ENCODE measurements at places on chromosomes 13 and 19.
A peak's percentile ranks its signal among the peaks of the same experiment; 100 is the strongest.

DNA sequence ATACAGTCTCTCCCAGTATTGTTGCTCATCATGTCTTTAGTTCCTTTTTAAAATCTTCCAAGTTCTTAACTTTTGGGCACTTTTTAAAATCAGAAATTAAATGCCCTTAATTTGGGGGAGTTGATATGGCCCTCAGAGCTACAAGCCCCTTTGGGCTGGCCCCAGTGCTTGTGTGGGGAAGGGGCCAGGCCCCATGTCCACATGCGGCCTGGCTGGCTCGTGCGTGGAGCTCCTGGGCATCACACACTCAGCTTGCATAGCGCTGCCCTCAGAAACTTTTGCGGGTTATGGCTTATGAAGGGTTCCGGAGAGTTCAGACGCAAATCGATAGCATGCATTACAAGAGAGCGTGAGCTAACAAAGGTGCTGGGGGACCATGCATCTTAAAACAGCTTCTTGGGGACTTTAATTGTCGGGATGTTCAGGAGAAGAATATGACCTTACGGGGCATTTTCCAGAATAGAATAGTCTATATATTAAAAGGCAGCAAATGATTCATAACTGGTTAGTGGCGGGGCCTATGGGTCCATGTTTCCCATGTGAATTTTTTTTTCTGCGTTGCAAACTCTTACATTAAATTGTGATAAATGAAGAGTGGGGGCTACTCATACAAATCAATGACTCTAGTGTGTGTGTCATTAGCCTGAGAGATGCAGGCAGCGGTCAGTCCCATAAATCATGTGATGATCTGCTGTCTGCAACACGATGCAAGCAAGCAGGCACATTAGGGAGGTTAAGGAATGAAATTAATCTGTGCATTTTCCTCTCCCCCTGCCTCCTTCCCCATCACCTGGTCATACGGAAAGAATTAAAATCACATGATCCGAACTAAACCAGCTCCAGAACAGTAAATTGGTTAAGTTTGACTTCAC lies 185.8 kb upstream of the TSHZ3 start:
- DNase-seq, result no peak

DNA sequence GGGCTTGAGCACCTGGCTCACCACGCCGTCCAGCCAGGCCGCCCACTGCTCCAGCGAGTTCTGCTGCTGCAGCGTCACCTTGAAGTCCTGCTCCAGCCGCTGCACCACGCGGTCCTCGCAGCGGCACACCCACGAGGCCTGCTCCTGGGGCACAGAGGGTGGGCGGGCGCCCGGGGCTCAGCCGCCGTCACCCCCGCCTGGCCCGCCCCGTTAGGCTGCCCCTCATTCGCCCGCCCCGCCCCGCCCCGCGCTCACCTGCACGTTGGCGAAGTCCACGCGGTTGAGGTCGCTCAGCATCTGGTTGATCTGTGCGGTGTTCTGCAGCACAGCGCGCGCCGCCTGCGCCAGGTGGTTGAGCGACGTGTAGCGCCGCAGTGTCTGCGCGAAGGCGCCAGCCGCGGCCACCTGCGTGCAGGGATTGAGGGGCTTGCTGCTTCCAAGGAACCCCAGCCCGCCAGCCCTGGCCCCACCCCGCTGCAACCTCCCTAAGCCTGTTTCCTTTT lies 11.3 kb downstream of the DCAF15 start:
- no peak for DNase-seq

DNA sequence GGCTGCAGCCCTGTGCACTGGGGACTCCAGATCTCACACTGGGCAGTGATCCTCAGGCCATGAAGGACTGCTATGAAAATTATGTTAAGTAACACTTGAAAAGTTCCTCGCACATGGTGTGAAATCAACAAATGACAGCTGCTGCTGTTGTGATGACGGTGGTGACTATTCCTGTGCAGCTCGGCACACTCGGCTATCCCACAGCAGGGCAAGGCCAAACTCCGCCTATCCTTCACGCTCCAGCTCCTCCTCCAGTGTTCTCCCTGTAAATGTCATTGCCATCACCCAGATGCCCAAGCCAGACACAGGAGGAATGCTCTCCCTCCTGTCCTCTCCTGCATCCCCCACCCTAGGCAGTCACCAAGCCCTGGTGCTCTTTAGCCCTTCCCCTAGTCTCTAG lies 31.3 kb downstream of the GRIK5 start:
- DNase-seq, result no peak

DNA sequence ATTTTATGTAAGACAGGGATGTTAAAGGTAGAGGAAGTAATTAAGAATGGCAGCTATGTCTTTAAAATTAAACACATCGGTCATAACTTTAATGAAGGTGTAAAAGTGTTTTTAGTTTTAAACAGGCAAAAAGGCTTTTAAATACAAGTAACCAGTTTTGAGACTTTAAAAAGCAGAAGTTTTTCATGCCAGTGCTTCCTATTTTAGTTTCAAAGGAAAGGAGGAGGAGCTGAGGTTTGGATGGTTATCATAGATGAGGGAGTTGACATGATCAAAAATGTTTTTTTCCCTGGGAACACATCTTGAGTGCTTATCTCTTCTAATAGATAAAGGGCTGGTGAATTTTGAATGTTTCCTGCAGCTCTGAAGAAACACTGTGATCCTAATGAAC lies 42.9 kb downstream of the LRCH1 start:
- no peak for DNase-seq

DNA sequence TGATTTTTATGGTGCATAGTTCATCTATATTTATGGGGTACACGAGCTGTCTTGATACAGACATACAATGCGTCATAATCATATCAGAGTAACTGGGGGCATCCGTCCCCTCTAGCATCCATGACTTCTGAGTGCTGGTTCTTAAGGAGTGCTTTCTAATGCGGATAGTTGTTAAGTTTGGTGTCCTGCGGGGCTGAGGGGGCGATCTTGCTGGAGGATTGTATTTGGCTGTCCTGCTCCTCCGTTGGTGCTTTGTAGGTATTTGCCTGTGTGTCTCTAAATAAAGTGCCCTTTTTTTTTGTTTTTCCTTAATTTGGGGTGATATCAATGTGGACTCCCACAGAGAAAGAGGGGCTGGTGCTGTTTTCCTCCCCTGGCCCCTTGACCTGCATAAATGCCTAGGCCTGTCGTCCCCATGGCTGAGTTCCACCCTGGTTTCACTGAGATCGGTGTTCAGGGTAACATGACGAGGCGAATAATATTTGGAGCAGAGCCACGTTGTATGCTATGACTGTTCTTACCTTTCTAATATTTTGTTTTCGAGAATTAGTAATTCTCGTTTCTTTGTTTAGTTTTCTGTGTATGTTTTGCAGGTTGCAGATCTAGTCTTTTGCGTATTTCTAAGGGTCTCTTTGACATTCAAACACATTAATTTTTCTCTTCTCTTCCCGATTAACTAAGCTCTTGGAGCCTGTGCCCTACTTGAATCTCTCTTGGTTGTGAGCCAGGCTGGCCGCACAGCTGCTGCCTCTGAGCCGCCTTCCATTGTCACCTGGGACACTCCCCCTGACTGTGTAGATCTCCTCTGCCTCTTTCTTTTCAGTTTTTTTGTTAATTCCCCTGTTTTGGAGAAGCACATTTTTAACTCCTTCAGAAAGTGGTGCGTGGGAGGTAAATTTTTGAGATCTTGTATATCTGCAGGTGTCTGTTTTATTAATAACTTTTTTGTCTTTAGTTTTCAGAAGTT lies 100.3 kb downstream of the ARHGEF7 start:
- no peak for DNase-seq

- no peak for DNase-seq
These were observed 16.0 kb downstream of the ZNF100 start for GRCh38 chr19:21751384-21751783.

- no peak for DNase-seq
These were observed 225.4 kb downstream of the PCCA start for GRCh38 chr13:100314132-100314910.

DNA sequence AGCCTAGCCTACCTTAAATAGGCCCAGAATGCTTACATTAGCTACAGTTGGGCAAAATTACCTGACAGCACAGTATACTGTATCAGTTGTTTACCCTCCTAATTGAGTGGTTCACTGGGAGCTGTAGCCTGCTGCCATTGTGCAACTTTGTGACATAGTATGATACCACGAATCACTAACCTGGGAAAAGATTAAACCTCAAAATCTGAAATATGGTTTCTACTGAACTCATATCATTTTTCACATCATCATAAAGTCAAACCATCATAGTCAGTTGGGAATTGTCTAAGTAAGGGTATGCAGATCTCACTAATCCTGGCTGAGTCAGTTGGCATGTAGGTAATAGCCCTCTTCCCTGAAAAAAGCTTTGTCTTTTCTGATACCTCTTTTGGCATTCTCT lies 9.2 kb downstream of the PAN3 start:
- no peak for DNase-seq

DNA sequence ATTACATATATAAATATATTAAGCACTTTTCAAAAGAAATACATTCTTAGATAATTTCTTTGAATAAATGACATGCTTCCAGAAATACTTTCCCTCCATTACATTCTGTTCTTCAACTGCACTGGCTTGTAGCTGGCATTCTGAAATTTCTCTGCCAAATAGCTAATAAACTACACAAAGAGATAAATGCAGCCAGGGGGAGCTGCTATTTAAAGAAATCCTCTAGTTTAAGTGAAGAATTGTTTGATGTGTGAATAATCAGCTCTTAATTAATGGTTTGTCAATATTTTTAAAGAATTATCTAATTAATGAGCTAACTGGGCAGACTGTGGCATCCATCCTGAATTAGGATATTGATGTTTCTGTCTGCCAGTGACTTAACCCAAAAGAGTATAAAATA lies 30.7 kb downstream of the SLC7A1 start:
- DNase-seq, result no peak

DNA sequence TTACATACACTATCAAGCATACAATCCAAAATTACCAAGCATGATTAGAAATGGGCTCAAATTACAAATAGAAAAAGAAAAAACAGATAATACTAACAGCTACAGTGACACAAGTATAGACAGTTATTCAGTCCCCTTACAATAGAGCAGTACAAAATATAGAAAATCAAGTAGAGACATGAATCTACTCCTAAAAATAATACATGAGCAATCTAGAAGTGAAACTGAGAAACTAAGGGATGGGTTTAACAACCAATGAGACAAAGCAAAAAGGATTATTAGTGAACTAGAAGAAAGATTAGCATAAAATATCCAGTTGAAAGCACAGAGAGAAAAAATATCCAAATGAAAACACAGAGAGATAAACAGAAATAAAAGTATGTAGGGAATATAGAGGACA lies 426.7 kb downstream of the TBC1D4 start:
- DNase-seq, result no peak

DNA sequence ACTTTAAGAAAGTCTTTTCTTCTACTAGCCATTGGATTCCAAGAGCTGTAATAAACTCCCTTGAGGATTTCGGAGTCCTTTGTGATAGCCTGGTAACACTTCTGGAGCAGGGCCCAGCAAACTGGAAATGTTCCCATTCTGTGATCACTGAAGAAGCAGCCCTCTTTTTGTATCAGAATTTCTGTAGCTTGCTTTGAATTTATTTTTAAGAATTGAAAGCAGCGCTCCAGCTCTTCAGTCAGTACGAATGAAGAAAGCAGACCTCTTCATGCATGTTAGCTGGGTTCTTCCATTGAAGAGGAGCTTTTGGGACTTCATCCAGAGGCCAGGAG lies 141.5 kb downstream of the AKAP11 start:
- DNase-seq, result no peak

- no peak for DNase-seq
These were observed 15.8 kb upstream of the UQCR11 start for GRCh38 chr19:1621021-1621420.

DNA sequence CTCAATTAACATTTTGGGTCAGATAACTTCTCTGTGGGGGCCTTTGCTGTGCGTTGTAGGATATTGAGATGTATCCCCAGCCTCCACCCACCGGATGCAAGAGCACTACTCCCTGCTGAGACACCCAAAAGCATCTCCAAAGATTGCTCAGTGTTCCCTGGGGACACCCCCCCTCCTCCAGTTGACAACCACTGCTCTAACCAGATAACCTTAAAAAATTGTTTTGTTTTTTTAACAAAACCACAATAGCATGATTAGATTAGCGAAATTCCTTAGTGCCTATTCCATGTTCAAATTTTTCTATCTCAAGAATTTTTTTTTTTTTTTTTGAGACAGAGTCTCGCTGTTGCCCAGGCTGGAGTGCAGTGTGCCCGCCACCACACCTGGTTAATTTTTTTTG lies 2.6 kb upstream of the EPN1 start:
- DNase-seq, result no peak

- DNase-seq, result peak; percentile 94
These were observed 26.7 kb upstream of the ISYNA1 start for GRCh38 chr19:18464646-18465045.

Measured in prostate gland (tissue), 2 donors.